Cortex of kidney (tissue), 1 donor: ENCODE measurements at places on chromosomes 12 and 14.

DNA sequence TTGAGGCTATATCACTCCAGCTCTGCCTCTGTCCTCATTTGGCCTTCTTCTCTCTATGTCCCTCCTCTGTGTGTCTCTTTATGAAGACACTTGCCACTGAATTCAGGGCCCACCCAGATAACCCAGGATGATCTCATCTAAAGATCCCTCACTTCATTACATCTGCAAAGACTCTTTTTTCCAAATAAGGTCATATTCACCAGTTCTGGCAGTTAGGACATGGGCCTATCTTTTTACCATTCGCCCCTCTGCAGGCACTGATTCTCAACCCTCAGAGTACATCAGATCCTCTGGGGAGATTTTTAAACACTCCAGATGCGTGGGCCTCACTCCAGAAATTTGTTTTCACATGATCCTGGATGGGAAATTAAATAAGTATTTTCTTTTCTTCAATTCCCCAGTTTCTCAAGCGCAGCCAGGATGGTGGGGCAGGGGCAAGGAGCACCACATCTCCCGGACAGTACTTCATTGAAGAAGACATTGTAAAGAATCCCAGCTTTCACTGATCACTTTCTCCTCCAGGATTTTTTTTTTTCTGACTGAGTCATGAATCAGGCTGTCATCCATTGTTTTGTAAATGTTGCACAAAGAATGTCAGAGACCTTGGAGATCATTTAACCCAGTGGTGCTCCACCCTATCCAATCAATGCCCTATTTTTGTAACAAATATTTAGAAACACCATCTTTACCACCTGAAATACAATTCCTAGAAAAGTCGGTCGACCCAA lies 27.4 kb downstream of the CRACR2A start:
- no peak for DNase-seq

GRCh38 chr14:34113005-34113511 lies 162.2 kb upstream of the EGLN3 start:
- no peak for DNase-seq

GRCh38 chr12:122473543-122474323 lies 27.0 kb downstream of the ZCCHC8 start:
- no peak for DNase-seq

- DNase-seq: no peak
Observed at GRCh38 chr12:51527966-51528365, 63.1 kb upstream of the SCN8A start.

DNA sequence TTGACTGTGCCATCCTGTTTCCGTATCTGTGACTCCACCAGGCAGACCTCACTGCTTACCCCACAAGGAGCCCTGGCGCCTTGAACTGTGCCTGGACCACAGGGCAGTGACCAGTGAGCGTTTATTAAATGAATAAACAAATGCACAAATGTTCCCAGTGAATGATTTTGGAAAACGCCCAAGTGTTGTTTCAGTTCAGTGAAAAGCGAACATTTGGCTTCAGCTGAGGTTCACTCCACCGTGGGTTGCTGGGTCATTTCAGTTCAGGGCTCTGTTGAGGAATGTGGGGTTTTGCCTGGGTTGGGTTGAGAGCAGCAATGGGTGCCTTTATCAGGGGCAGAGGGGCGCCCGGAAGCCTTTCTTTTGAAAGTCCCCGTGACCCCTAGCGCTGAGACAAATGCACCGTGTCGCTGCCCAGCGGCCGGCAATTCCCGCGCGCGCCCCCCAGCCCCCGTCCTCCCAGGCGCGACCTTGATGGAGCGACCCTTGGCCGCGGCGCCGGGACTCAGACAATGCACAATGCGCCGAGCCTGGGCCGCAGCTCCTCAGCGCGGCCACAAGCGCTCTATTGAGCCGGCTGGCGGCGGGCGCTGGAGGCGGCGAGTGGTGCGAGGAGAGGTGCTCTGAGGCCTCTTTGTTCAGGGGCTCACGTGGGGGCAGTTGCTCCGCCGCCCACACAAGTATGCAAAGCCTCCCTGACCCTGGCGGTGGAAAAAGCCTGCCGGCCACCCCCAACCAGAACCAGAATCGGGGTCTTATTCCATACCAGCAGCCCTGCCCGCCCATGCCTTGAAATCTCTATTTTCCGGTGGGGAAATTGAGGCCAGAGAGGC lies 40.5 kb upstream of the CLMN start:
- no peak for DNase-seq

DNA sequence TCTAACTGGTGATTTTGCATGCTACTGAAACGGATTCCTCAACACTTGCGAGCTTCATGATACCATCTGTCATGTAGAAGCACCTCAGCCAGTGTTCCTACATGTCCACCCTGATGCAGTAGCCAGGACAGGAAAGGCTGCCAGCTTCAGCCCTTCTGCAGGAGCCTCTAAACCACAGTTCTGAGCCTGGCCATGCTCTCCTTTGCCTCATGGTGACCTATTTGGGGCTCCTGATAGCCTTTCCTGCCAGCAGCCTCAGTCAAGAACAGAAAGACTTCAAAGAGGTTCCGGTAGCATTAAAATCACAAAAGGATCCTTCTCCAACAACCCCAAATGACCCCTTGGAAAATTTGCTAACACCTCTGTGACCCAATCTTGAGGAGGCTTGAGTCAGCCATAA lies 96.0 kb downstream of the CNTN1 start:
- no peak for DNase-seq
